ENCODE measurements at places on chromosomes 12 and 14.

DNA sequence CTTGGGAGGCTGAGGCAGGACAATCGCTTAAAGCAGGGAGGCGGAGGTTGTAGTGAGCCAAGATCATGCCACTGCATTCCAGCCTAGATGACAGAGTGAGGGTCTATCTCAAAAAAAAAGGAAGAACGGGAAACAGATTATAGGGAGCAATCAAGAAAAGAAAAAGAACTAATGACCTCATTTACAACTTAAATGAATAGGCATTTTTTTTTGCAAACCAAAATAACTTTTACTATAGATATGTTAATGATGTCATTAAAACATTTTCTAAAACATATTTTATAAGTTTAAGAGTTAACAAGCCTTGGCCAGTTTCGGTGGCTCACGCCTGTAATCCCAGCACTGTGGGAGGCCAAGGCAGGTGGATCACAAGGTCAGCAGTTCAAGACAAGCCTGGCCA lies 6.8 kb upstream of the RESF1 start:
- DNase-seq: no peak

GRCh38 chr14:98964171-98964570 lies 307.8 kb downstream of the BCL11B start:
- DNase-seq: no peak

GRCh38 chr12:64687816-64688215 lies 71.4 kb downstream of the GNS start:
- DNase-seq: no peak

DNA sequence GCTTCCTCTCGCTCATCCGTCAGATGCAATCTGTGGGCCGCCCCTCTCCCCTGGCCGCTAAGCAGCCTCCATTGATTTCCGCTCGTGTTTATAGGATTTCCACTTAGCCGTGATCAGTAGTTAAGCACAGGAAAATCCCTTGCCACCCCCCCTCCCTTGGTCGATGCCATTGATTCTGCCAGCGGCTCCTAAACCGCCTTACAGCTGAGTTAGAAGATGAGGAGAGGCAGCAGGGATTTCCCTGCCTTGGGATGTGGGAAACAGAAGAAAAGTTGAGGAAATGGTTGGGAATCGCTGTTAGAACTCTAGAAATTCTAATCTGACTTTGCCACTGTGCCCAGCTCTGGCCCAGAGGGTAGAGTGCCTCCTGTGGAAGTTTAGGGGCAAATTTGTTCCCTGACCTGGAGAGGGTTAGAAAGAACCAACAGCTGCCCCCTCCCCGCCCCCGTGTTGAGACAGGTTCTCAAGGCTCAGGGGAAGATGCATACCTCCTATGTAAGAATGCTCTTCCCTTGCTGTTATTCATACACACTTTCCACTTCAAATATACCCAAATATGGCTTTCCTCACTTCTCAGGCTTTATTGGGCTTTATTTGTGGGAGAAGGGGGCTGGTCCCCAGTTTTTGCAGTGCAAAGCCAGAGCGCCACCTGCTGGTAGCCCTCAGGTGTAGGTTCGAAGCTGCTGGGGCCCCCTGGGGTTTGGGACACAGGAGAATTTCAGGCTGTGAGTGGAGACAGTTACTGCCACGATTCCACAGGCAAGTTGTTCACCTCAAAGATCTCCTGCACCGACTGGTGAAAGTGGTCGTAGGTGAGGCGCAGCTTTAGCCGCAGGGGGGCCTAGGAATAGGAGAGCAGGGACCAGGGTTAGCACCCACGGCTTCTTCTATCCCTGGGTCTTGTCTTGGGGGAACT lies 3.2 kb downstream of the THTPA start:
- no peak for DNase-seq

DNA sequence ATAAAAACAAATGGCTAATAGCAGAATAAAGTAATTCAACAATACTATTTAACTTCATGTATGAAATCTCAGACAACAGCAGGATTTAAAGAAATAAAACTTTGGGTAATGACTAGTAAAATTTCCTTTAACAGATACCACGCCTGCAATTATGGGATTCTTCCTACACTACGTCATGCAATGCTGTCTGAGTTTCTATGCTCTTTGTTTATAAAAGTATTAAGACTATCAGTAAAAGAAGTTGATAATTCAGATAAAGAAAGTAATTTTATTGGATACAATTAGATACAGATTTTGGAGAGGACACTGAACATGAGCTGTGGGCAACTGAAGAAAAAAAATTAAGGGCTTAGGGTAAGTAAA lies 308.4 kb upstream of the LRFN5 start:
- no peak for DNase-seq

DNA sequence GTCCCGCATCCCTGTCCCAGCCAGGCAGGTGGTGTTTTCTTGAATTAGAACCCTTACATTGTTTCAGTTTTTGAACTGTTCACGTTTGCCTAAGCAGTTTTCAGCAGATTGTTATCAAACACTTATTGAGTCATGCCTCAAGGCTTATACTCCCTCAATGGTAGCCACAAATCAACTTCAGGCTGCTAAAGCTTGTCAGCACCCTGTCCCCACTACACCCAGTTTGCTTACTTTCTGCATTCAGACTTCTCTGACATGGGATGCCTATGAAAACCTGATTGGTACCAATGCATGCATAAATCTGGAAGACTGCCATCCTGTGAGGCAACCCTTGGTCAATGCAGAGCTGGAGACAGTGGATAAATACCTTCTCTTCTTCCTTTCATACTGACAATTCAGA lies 225.4 kb downstream of the BTG1 start:
- DNase-seq: no peak

DNA sequence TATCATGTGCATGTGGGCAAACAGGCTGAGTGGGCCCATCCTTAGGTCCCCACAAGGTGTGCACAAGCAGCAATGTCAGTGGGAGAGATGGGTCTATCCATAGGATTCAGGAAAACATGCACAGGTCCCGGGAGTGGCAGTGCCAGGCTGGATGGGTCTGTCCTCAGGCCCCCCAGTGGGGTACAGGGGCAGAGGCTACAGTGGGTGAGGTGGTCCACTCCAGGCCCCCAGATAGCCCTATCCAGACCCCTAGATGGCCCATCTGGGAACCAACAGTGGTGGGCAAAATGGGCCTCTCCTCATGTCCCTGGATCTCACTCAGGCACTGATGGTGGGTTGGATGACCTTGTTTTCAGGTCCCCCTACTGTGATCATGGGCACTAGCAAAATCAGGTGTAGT lies 277.8 kb upstream of the SYT1 start:
- no peak for DNase-seq

DNA sequence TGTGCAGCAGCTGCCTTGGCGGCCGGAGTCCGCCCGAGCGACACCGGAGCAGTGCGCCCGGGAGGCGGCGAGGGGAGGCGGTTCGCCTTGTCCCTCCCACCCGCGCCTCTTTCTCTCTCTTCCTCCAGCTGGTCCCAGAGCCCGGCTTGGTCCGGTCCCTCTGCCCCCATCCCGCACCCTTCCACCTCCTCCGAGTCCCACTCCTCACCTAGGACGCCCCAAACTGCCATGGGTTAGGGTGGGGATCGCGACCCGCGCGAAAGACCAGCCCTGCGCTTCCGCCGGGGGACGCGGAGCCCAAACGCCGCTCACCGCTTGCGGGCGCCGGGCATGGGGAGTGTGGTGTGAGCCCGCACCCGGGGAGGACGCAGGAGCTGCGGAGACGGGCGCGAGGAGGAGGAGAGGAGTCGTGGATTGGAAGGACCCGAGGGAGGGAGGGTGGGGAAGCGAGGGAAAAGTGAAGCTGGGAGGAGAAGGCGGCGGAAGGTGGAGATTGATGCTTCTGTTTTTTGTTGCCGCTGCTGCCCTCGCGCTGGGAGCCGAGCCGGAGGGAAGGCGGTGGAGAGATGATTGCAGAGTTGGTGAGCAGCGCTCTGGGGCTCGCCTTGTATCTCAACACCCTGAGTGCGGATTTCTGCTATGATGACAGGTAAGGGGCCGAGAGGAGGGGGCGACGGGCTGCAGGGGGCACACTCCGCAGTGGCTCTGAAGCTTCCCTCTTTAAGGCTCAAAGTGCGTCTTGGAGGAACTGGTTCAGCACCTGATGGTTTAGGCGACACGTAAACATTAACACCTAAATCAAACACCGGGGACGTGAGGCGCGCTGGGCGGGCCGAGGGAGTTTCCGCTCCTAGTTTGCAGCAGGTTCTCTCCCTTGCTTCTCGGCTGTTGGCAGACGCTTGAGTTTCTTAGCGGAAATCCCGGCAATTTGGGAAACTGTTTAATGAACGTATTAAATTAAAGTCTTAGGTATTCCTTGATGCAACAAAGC lies 610 bp downstream of the TMTC2 start:
- peak; percentile 80 for DNase-seq

DNA sequence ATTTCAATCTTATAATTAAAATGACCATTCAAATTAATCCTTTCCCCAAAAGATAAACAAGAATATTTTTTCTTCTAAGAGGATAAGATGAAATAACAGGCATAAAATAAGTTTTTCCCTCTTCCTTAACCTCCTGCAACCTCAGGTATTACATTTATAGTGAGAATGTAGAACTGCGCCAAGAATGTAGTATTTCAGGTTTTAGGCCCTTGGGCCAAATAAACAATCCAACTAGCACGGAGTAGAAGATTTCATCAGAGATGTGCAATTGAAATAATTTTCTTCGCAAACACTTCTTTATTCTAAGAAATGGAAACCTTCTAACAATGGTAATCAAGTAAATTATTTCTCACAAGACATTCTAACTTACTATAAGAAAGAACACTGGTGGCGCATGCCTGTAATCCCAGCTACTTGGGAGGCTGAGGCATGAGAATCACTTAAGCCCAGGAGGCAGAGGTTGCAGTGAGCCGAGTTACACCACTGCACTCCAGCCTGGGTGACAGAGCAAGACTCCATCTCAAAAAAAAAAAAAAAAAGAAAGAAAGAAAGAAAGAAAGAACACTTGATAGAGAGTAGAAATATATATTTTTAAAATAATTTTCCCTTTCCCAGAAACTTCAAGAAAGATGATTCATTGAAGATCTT lies 100.8 kb downstream of the TAOK3 start:
- no peak for DNase-seq

GRCh38 chr12:56221232-56221756 lies 428 bp downstream of the RNF41 start:
- peak; percentile 54 for DNase-seq

DNA sequence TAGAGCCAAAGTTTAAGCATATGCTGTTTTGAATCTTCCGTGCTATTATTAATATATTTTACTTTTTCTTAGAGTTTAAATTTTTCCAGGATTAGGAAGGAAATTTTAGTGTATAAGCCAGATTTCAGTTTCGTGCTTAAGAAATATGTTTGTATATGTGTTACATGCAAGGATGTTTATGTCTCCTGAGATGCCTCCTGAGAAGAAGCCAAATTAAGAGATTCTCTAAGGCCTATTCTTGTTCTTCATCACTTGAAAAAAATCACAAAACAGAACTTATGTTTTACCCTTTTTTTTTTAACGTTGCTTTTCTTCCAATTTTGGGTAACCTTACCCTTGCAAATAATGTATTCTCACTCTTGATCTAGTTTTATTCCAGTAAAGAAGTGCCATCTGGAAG lies 412.7 kb downstream of the TMTC2 start:
- no peak for DNase-seq

DNA sequence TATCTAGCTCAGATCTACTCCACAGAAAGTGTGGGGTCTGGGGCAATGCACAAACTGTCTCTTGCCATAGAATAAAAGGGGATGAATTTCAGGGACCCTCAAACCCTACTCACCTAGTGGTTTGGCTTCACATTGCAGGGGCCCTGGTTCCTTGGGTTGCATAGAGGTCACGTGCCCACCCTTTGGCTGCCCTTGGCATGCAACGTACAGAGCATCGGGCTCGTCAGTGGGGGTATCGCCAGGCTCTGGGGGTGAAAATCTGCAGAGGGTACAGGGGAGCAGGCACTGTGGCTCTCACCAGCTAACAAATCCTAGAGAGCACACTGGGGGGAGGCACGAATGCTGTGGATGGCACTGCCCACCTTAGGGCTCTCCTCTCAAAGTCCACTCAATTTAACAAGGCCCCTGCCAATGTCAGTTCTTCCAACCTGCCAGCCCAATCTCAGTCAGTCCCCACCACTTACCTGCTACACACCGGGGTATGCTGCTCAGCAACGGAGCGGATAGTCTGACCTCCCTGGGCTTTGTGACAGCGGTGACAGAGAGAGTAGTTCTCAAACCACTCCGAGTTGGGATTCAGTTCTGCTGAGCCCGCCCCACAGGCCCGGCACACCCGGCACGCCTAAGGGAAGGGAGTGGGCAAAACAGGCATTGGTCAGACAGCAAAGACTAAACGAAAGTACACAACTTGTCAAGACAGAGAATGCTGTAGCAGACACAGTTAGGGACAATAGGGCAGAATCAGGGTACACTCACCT lies 8.0 kb downstream of the KMT2D start:
- no peak for DNase-seq

DNA sequence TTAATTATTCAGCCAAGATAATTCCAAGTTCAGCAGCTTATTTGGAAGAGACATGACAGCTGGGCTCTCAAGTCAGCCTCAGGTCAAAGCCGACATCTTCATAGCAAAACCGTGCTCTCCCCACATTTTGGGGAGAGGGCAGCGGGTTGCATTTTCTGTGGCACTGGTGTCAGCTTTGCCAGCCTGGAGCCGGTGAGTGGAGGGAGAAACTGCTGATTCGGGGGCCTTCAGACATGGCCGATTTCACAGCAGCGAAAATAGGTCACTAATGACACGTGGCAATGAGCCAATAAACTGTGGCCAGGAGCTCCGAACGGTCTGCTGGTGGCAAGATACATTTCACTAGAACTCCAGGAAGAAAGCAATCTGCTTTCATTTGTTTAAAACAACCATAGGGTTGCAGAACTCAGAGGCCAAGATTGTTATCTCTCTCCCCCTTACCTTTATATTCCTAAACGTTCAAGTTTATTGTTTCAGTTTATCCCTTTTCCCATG lies 173.2 kb downstream of the CAND1 start:
- DNase-seq: peak; percentile 71

- no peak for DNase-seq
Observed at GRCh38 chr14:101125313-101125712, 221.8 kb upstream of the RTL1 start.

- DNase-seq: peak; percentile 69
Observed at GRCh38 chr14:65281991-65282895, 130.3 kb upstream of the FUT8 start.

DNA sequence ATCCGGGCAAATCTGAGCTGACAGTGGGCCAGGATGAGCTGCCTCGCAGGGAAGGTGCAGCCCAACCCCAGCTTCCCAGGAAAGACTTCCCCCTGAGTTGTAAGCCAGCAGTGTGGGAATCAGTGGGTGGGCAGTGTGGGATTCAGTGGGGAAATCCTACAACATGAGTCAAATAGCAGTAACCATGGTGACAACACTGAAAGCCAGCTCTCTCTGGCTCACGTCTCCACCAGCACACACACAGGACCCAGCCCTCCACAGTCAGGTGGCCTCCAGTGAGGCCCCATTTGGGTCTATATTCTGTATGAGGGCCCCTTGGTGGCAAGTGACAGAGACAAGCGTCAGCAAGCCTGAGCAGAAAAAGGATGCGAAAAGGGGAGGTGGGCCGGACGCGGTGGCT lies 6.0 kb upstream of the LGALS3 start:
- no peak for DNase-seq
